Fibroblast of skin of abdomen (primary cell): ENCODE measurements at places on chromosomes 3 and 15.

DNA sequence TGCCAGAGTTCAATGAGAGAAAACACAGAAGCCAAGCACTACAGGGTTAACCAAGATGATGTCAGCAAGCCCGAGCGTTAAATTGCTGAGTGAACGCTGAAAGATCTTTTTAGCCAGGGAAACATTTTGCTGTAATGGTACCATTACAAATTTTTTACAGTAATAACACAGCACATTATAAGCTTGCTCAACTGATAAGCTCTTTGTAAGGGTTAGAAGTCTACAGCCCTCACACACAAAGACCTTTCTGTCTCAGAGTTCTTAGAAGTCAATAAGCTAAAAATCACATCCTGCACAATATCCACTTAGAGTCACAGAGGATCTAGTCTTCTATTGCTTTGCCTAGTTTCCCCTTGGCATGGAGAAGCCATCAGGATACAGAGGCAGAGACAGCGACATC is 29.9 kb downstream of the CHSY1 start:
- no peak for DNase-seq

- DNase-seq = no peak
These were observed 47.2 kb downstream of the TMED3 start for GRCh38 chr15:79358069-79358468.

GRCh38 chr15:75646112-75646943 is 1.4 kb upstream of the SNX33 start:
- no peak for DNase-seq

DNA sequence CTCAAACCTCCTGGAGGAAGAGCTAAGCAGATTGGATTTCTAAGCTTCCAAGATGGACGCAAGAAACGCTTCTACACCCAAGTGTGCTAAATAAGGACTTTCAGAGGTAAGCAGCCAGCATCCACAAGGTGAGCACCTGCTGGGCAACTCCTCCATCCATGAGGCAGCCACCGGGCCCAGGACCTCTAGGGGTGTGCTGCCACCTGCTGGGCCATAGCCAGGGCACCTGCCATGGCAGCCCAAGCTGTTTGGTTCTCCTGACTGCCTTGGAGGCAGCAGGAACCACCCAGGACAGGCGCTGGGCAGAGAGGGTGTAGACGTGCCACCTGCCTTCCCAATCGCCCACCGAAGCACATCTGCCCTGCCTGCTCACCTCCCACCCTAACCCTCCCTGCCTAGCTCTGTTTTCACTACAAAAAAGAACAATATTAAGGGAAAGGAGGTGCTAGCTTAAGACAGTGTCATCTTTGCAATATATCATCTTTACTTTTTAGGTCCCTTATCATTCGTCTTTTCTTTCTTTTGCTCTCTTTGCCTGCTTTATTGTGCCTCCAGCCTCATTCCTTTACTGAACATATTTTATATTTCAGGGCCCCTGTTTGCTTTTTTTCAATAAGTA is 12.9 kb downstream of the C15orf62 start:
- DNase-seq = no peak

GRCh38 chr3:58606693-58607092 is 29.5 kb upstream of the FAM107A start:
- no peak for DNase-seq

DNA sequence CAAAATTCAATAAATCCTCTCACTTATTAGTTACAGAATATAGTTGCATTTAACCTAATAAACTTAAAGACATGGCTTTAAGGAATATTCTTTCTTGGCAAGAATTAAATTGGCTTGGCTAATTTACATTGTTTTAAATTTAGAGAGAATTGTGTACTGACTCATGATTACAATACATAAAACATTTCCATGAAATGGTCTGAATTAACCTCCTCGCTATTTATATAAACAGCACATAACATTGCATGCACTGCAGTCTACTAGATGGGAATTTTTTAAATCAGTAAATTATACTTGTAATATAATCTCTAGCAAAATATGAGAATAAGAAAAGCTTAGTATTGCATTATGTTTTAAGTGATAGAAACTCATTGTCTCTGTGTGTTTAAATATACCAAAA is 268.9 kb downstream of the SHOX2 start:
- peak; percentile 20 for DNase-seq

GRCh38 chr3:79233431-79234060 is 534.3 kb downstream of the ROBO1 start:
- DNase-seq = no peak

GRCh38 chr3:56878074-56878473 is 76.3 kb upstream of the ARHGEF3 start:
- DNase-seq = peak; percentile 53

- DNase-seq = no peak
These were observed 277.9 kb upstream of the THBS1 start for GRCh38 chr15:39302936-39303335.

GRCh38 chr3:965826-966225 is 127.0 kb upstream of the CNTN6 start:
- DNase-seq = no peak

- no peak for DNase-seq
These were observed 414.3 kb downstream of the RBMS3 start for GRCh38 chr3:29695201-29695600.

GRCh38 chr3:127608362-127608718 is 10.1 kb downstream of the MCM2 start:
- no peak for DNase-seq

DNA sequence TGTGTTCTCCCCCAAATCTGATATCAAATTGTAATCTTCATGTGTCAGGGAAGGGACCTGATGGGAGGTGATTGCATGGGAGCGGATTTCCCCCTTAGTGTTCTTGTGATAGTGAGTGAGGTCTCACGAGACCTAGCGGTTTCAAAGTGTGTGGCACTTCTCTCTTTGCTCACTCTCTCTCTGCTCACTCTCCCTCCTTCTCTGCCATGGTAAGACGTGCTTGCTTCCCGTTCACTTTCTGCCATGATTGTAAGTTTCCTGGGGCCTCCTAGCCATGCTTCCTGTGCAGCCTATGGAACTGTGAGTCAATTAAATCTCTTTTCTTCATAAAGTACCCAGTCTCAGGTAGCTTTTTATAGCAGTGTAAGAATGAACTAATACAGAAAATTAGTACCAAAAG is 30.6 kb upstream of the OR5H6 start:
- DNase-seq = no peak

- DNase-seq = peak; percentile 5
These were observed 226.9 kb downstream of the MFSD1 start for GRCh38 chr3:159028706-159029105.

DNA sequence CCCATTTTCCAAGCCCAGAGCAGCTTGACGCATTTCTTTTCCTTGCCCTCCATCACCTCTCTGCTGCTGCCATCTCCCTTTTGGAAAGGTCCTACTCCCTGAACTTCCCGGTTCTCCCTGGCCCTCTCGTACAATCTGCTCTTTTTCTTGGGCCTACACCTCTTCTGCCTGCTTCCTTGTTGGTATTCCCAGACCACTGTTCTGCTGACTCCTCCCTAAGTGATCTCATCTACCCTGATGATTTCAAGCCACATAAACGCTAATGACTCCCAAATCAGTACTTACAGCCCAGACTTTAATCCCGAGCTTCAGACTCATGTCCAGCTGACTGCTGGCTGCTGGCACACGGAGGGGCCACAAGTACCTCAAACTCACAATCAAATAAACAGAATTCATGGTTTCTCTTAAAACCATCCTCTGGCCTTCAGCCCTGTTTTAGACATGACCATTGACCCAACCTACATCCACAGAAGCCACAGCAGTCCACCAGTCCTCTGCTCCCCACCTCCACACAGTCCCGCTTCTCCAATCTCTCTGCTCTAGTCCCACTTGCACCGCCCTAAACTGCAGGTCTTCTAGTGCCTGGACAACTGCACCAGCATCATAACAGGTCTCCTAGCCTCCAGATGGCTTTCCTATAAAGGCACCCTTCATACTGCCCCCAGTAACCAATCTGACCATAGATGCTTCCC is 57.6 kb downstream of the AAGAB start:
- peak; percentile 84 for DNase-seq

DNA sequence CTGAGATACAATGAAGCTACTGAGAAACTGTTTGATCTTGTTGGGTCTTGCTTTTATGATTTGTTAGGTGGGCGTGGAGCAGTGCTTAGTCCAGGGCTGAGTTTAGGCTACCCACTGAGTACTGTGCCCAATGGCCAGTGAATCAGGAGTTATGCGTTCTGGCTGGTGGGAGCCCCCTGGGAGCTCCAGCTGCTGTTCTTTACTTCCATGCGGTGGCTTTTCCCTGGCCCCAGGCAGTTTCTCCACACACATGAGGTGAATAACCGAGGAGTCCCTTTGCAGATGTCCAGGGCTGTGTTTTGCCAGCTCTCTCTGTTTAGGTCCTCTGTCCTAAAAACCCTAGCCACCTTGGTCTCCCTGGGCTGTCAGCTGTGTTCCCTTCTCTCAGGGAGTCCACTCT is 106.5 kb downstream of the KLF13 start:
- DNase-seq = no peak

- no peak for DNase-seq
These were observed 45.1 kb downstream of the NR1I2 start for GRCh38 chr3:119826711-119827608.

DNA sequence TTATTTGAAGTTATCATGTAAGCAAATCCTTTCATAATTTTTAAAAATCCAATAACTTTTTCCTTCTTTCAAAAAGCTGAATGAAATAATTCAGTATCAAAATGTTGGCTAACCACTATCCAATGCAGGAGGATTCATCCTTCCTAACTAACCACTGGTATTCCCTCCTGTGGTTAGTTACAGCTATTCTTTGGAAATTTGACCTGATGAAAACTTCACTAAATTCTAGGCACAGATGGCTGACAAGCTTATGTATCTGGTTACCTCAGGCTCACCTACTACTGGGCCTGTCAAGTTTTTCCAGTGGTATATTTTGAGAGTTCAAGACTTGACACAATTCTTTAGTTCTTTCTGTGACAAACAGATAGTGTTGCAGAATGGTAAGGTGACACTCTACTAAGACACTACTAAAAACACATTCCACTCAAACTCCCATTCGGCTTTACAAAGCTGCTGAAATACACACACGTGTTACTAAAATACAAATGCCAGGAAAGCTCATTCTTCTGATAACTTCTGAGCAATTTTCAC is 15.8 kb downstream of the NPTN start:
- DNase-seq = peak; percentile 47

- DNase-seq = peak; percentile 60
These were observed 120.7 kb downstream of the LMLN start for GRCh38 chr3:198080521-198081384.

- DNase-seq = peak; percentile 13
These were observed 100.1 kb upstream of the NPHP3 start for GRCh38 chr3:132822266-132822665.

DNA sequence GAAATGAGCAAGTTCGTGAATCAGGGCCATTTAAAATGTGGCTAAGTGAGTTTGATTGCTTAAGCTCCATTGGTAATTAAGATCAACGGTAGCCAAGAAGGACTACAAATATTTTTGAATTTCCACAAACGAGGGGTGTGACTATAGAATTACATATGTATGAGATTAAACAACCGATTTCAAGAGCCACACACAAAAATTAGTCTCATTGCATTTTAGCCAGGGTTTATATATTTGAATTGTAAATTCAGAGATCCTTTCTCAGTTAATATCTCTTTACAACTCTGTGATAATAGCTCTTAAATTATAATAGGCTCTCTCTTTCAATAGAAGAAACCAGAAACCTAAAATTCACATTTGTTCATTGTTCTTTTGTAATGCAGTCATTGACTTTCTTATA is 325.6 kb upstream of the ICE2 start:
- DNase-seq = no peak

- DNase-seq = peak; percentile 73
These were observed 226.8 kb upstream of the BHLHE40 start for GRCh38 chr3:4752201-4753072.

DNA sequence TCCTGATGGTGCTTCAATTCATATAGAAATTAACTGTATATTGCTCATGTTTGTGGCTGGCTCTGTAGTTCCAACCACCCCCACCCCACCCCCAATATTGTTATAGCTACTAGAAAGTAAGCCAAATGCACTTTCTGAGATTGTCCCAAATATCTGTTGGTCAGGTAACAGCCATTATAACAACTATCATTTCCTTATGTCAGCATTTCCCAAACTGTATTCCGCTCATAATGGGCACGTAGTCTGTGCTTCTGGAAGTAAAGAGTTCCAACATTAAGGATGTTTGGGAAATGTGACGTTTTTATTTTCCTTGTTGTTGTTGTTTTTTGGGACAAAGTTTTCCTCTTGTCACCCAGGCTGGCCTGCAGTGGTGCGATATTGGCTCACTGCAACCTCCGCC is 12.2 kb upstream of the TBL1XR1 start:
- DNase-seq = no peak

GRCh38 chr3:70315021-70315420 is 2.6 kb upstream of the MDFIC2 start:
- DNase-seq = no peak

DNA sequence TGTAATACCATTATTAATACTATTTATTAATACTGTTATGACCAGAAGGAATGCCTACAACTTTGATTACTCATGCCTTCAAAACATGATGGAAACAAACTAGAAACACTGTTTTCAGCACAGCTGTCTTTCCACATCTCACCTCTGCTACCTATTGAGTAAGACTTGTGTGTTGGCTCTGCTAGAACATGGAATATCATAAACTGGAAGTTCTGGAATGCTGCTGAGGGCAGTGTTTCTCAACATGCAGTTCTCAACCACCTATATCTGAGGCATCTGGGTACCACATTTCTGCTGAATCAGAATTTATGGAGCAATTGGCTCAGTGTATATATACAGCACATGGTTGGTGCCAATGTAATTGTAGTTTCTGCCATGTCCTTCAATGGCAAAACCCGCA is 392.1 kb downstream of the TUSC7 start:
- peak; percentile 19 for DNase-seq

- DNase-seq = no peak
These were observed 84.4 kb downstream of the SV2B start for GRCh38 chr15:91184441-91184840.

- DNase-seq = no peak
These were observed 62.7 kb downstream of the DGKG start for GRCh38 chr3:186299327-186299726.

GRCh38 chr3:103629391-103629790 is 1194.6 kb downstream of the ZPLD1 start:
- DNase-seq = no peak

DNA sequence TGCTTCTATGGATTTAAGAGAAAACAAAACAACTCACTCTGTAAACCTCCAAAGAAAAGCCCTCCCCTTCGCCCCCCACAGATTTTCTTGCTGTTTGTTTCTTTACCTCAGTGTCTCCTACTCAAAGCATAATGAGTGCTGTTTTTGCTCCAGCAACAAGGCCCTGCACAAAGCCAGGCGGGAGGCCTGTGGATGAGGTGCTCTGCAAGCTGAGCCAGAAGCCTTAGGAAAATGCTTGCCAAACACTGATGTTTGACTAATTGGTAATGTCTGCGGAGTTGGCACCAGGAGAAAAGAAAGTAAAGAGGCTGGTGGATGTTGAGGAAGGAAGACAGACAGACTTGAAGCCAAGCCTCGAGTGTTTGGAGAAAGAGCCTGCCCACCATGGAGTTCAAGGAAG is 99.7 kb downstream of the RARB start:
- peak; percentile 48 for DNase-seq

DNA sequence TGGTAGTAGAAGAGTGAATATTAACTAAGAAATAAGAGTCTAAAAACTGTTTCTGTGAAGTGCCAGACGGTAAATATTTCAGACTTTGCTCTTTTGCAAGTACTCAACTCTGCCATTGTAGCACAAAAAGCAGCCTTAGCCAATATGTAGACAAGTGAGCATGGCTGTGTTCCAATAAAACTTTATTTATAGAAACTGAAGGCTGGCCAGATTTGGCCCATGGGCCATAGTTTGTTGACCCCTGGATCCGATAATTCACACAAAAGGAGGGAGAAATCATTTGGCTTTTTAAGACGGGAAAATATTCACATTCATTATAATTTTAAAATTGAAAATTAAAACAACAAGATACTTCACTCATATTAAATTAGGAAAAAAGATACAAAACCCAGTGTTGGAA is 15.4 kb downstream of the EID1 start:
- no peak for DNase-seq
